ENCODE measurements at places on chromosomes 1 and 21.

DNA sequence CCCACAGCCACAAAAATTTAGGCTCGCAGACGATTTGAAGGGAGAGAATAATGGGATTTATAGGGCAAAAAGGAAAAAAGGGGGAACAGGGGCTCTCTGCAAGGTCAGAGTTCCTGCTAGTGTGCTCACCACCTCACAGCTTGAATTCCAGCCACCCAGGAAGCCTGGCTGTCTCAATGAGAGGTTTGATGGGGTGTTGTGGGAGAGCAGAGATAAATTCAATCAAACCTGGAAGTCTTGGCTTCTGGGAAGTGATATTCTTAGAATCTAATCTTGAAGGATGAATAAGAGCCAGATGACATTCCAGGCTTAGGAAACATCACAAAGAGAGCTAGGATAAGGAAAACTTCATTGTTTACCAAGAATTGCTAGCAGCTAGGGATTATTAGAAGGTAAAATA is 47.4 kb upstream of the C21orf91 start:
- DNase-seq = no peak

DNA sequence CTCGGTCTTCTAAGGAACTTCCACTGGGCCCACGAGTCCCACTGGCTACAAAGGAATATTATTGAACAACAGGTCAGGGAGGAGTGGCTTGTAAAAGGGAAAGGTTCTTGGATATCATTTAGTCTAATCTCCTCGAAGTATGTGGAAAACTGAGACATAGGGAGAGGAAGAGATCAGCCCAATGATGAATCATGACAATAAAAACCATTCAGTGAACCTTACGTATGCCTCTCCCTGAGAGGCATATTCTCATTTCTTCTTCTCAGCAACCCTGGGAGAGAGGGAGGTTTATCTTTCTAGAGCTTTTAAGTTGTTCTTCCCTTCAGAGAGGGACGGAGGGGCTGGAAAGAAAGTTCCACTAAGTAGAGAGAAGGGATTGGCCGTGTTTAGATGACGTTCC is 5.3 kb upstream of the MOB3C start:
- no peak for DNase-seq

GRCh38 chr1:58774027-58774426 is 9.8 kb downstream of the JUN start:
- no peak for DNase-seq

DNA sequence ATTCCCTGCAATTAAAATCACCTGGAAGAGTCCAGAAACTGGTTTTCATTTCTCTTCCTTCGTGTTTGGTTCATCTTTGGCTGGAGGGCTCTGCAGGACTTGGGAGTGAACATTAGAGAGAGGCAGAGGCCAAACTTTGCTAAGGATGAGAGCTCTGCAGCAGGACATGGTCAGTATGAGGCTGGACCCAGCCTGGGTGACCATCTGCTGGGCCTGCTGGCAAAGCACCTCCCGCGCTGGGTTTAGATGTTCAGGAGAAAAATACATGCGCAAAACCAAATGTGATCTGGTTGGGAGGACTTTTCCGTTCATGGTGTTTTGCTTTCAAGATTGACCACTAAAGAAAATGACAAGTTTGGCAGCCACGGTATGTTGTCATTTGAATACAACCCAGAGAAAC is 15.9 kb downstream of the KAZN start:
- DNase-seq = no peak

DNA sequence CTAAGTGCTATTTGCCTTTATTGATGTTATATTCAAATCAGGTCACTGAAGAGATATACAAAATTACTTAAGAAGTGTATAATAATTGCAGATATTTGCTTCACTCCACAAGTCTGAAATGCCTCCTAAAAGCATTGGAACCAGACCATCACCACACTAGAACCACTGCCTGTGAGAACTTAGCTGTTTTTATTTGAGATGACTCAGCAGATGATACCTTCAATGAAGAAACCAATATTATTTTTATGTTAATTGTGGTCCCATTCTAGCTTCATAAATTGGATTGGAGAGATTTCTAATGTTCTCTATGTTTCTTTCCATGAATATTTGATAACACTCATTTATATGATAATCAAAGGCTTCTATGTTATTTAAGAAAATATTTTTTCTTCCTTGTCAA is 740.6 kb downstream of the KCNT2 start:
- DNase-seq = no peak

DNA sequence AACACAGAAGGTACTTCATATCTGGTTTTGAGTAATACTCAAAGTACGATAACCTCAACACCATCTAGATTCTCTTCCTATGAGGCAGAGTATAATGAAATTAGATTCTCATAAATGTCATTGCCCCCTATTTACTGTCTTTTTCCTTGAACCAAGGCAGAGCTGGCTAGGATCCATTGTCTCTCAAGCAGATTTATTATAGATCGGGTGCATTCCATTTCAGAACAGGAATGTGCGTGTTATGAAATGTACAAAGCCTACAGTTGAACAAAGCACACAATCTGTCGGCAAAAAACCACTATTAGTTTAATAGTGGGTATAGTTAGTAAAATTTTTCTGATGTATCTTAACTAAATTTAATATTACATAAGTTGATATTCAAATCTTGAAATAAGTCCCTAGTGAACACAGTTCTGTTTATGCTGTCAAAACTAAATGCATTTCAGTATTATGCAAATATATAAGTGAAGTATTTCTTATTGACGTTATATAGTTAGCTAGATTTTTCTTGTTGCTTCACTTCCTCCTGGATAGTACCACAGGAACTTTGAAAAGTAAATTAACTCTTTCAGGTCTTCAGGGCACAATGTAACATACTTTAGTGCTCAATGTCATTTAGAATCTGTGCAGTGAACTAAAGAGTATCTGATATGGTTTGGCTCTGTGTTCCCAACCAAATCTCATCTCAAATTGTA is 92.1 kb downstream of the DDAH1 start:
- no peak for DNase-seq
